Pericardium fibroblast (primary cell): ENCODE measurements at places on chromosomes 5 and 9. TPM values are rescaled to one million over a fixed set of nuclear protein-coding genes. Genes with fewer than 3 reads are reported as not detected.

Gene UGT3A2
- not detected in 2 replicates for total RNA-seq

Gene EQTN
- total RNA-seq: not detected in 2 replicates

Gene PCDHA11
- not detected in 2 replicates for total RNA-seq

Gene RRAGA
- total RNA-seq: 61.8 and 64.9 TPM in 2 replicates

Gene OLFML2A
- total RNA-seq: 26.7 and 102 TPM in 2 replicates
